ENCODE measurements at places on chromosomes 2 and 18.

GRCh38 chr2:216850665-216851322 is 9.1 kb downstream of the TNP1 start:
- peak; percentile 9 for DNase-seq

GRCh38 chr2:22600156-22600555 is 784.8 kb upstream of the KLHL29 start:
- DNase-seq: no peak

- DNase-seq: no peak
Observed at GRCh38 chr18:43751203-43751602, 473.9 kb upstream of the SYT4 start.

DNA sequence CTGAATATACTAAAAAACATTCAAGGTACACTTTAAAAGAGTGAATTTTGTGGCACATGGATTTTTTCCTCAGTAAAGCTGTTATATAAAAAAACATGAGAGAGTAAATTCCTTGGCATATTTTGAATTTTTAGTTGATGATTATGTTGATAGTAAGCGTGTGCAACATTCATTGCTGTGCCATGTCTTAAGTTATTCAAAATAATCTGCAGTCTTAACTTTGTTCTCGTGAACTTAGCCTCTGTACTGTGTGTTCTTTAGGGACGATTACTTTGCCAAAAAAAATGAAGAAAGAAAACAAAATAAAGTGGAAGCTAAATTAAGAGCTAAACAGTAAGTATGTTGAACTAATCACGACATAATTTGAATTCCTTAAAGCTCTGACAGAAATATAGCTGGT is 9.6 kb downstream of the SSB start:
- DNase-seq: no peak

GRCh38 chr2:229701716-229702115 is 12.6 kb downstream of the DNER start:
- DNase-seq: no peak

DNA sequence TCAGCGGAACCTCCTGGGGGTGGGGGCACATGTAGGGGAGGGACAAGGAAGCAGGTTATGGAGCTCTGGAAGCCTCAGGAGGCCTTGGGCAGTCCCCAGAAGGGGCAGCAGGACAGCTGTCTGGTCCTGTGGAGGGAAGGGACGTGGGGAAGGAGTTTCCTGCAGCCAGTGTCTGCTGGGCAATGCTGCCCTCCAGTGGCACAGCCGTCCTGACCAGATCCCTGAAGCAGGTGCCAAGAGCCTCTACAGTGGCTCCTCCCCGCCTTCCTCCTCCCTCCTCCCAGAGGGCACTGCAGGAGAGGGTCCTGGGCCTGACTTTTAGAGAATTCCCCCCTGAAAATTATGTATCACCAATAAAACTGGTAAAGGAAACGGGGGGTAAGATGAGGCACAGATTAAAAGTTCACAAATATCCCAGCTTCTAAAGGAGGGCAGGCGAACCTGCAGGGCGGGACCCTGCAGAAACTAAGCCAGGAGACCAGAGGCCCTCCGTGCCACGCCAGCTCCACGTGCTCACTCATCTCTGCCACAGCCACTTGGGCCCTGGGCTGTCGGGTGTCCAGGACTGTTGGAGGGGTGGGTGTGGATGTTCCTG is 258.5 kb downstream of the TWIST2 start:
- no peak for DNase-seq

- no peak for DNase-seq
Observed at GRCh38 chr18:74818516-74819175, 221.0 kb downstream of the ZNF407 start.

- no peak for DNase-seq
Observed at GRCh38 chr2:226639550-226639949, 160.1 kb downstream of the IRS1 start.

DNA sequence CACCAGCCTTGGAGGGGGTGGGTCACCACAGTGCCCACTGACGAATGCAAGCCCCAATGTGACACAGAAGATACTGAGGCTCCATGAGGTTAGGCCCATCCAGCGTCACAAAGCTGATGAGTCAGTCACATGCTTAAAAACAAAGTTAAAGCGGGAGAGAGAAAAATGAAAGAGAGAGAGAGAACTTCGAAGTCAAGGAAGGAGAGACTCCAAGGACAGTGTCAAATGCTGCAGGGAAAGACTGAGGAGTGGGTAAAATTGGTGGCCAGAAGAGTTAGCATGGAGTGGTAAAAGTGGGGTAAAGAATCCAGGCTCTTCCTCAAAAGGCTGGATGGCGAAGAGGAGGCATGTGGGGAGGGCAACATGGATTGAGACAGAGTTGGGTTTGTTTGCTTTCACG is 201.9 kb upstream of the CCDC150 start:
- DNase-seq: no peak

- DNase-seq: no peak
Observed at GRCh38 chr18:38709122-38709521, 1143.5 kb upstream of the CELF4 start.

DNA sequence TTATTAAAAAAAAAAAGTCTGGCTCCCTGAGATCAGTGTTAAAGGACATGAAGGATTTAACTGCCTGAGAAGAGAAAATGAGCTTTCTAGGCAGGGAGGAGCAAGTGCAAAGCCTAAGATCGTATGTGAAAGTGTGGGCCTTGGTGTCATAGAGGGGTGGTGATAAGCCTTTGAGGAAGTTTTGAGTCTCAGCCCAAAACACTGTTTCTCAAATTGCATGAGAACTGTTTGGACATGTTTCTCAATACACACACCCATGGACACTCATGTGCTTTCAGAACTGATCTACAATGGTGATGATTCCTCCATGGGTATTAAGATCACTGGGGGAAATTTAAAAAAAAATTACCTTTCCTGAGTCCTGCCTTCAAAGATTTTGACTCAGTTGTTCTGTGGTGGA is 336.7 kb upstream of the RND3 start:
- DNase-seq: no peak

DNA sequence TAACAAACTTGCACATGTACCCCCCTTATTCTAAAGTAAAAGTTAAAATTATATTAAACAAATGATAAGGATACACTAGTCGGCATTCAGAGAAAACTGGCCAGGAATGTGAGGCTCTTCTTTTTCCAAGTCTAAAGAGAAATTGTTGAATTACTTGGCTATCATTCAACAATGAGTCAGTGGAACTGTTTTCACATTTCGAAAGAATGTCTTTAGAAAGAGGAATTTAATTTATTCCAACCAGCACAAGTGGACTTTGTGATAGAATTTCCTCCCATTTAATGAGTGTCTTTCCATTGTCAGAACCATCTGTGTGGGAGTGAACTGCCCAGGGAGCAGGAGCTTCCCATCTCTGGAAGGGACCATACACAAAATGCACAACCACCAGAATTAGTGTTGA is 792.2 kb downstream of the EPHA4 start:
- DNase-seq: no peak

- no peak for DNase-seq
Observed at GRCh38 chr2:215188078-215188477, 49.7 kb upstream of the ABCA12 start.

DNA sequence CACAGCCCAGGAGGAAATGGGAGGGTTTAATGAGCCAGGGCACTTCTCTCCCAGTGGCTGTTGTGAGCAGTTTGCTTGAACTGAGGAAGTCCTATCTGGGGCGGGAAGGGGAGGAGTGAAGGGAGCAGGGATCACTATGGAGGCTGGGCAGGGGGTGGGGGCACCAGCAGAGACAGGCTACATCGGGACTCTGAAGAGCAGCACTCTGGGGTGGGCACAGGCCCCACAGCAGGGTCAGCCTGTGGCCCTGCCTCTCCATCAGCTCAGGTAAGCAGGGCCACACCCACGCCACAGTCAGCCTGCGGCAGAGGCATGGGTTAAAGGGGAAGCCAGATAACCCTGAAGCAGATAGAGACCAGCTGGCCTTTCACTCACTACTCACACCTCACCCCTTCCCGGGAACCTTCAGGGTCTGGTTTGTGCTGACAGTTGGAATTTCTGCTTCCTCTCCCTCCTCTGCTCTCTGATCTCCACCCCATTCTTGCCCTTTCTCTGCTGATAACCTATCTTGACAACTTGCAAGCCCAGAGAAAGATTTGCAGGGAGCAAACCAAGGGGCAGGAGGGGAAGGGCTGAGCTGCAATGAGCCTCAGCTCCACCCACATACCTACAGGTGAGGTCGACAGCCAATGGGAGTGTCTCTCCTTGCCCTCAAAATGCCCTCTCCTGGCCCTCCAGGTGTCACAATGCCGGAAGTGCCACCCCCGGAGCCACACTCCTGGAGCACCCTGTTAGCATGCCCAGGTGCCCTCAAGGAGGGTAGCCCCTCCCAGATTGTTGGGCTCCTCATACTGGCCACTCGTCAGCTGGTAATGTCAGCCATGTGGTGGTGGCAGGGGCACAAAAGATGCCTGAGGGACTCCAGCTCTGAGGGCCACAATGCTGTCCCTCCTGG is 3.7 kb downstream of the SIGLEC15 start:
- no peak for DNase-seq

DNA sequence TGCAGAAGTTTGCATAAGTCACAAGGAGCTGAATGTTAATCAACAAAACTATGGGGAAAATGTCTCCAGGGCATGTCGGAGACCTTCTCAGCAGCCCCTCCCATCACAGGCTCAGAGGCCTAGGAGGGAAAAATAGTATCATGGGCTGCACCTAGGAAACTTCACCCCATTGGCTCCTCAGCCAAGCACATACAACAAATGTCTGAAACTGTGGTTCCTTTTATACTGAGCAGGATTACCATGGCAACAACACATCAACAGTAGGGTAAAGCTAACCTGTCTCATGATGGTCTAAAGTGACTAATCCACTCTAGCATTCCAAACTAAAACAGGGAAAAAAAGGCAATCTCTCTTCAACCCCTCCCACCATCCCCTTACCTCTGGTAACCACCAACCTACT is 3.2 kb upstream of the NEMP2 start:
- no peak for DNase-seq

GRCh38 chr2:69436596-69436937 is 668 bp downstream of the NFU1 start:
- DNase-seq: no peak

DNA sequence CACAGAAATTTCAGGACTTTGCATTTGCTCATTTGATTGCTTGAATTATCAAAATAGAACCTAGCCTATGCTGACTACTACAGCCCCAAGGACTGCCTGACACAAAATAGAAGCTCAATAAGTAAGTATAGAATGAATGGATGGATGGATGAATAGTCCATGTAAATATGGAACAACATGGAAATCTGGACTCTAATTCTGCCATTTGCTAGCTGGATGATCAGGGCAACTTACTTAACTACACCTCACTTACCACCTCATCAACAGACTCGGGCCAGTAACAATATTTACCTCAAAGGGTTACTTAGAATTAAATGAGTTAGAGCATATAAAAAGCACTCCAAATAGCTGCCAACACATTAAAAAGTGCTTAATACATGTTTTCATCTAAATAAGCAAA is 50.6 kb downstream of the NBAS start:
- no peak for DNase-seq

DNA sequence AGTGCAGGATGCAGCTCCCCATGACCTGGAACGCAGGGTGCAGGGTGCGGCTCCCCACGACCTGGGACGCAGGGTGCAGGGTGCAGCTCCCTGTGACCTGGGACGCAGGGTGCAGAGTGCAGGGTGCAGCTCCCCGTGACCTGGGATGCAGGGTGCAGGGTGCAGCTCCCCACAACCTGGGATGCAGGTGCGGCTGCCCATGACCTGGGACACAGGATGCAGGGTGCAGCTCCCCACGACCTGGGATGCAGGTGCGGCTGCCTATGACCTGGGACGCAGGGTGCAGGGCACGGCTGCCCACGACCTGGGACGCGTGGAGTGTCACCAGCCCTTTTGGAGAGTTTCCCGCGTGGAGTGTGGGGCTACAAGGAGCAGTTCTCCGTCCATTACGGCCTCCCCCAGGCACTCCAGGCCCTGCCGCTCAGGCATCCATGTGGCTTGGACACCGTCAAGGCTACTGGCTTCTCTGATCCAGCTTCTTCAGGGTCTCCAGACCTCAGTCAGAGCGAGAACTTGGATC is 38.7 kb downstream of the PXDN start:
- no peak for DNase-seq

DNA sequence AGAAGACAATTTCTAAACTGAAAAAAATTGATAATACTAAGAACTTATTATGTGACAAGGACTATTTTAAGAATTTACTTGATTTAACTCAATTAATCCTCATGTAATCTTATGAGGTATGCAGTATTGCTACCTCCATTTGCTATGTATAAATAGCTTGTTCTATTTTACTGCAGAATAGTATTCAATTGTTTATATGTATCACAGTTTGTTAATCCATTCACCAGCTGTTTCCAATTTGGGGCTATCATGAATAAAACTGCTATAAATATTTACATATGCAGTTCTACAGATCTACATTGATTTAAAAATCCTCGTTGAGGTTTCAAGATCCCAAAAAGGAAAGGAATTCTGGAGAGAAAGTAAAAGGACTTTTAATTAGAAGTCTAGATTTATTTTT is 54.8 kb upstream of the DOCK10 start:
- no peak for DNase-seq

GRCh38 chr18:74380916-74381315 is 65.3 kb downstream of the C18orf63 start:
- no peak for DNase-seq

DNA sequence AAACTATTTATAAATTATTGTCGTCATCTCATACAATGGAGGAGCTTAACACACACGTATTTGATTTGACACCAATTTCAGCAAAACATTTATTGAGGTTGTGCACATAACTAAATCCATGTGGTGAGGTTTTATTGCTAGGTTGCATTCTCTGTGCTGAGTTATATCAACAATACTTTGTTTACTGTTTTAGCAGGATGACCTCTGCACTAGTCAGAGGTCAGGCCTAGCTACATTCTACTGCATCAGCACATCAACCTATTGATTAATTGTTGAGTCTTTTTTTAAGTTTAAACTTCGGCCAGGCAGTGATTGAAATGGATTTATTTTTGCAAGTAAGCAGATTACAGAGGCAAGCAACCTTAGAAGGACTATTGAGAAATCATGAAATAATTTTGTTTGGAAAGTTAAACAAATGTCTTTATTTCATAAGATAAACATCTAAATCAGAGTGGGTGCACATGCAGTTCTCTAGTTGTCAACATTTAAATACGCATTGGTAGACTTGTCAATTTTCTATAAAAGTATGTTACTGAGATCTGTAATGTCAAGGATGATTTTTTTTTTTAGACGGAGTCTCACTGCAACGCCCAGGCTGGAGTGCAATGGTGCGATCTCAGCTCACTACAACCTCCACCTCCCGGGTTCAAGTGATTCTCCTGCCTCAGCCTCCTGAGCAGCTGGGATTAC is 75.2 kb upstream of the CD28 start:
- DNase-seq: no peak

- DNase-seq: peak; percentile 76
Observed at GRCh38 chr2:106542746-106543359, 55.7 kb downstream of the CD8B2 start.

Data from stimulated activated CD4-positive, alpha-beta T cell treated with anti-CD3 and anti-CD28 coated beads, Interleukin-4, amount 100 ng/mL, for 4 hours (primary cell).